ENCODE measurements at places on chromosomes 2 and 18.

DNA sequence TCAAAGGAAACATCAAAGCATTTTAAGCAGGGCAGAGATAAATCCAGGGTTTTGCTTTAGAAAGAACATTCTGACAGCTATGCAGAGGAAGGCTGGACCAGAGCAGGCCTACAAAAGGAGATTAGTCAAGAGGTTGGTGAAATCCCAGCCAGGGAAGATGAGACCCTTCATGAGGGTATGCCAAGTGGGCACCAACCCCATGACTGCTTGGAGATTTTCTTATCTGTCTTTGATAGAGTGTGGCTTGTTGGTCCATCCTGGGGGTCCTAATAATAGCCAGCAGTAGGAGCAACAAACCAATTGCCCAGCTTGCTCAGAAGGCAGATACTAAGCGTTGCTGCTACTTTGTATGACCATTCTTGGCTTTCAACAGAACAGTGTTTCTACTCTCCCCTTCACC is 895.4 kb downstream of the EPHA4 start:
- DNase-seq: no peak

GRCh38 chr2:120982598-120982997 is 246.9 kb downstream of the GLI2 start:
- DNase-seq: no peak

- DNase-seq: no peak
Measured at GRCh38 chr2:13474538-13474937, 757.8 kb downstream of the TRIB2 start.

- no peak for DNase-seq
Measured at GRCh38 chr2:222239945-222240675, 58.7 kb downstream of the PAX3 start.

DNA sequence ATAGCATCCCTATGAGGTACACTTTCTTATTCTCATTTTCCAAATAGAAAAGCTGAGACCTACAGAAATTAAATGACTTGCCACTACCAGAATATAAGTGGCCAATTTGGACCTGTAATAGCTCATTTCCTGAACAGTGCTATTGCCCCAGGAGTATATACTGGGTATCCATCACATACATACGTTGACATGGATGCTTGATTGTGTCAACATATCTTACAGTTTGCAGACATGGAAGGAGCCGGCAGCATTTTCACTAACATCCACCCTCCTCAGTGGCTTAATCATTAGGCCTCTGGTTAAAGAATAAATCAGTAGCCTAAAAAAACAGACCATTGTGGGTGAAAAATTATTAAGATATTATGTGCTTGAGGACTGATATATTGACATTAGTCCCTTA is 829.3 kb downstream of the LRP1B start:
- no peak for DNase-seq

- DNase-seq: no peak
Measured at GRCh38 chr2:152292991-152293390, 42.0 kb upstream of the FMNL2 start.

- no peak for DNase-seq
Measured at GRCh38 chr2:207330912-207331311, 165.2 kb upstream of the KLF7 start.

- DNase-seq: no peak
Measured at GRCh38 chr2:148990968-148991367, 47.5 kb upstream of the LYPD6B start.

DNA sequence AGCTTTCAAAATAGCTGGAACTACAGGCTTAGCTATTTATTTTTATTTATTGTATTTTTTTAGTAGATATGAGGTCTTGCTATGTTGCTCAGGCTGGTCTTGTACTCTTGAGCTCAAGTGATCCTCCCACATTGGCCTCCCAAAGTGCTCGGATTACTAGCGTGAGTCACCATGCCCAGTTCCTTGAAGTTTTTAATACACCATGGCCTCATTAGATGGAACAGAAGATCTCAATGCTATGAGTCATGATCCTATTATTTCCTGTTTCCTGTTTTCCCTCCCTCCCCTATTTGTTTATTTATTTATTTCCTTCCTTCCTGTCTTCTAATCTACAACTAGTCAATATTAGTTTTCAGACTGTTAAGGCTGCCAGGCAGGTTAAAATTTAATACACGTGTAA is 309.0 kb downstream of the CMPK2 start:
- no peak for DNase-seq
